NCI-H510A treated with DMSO at 0.1 percent for 48 hours (cell line): ENCODE measurements at places on chromosomes 16 and 17.

DNA sequence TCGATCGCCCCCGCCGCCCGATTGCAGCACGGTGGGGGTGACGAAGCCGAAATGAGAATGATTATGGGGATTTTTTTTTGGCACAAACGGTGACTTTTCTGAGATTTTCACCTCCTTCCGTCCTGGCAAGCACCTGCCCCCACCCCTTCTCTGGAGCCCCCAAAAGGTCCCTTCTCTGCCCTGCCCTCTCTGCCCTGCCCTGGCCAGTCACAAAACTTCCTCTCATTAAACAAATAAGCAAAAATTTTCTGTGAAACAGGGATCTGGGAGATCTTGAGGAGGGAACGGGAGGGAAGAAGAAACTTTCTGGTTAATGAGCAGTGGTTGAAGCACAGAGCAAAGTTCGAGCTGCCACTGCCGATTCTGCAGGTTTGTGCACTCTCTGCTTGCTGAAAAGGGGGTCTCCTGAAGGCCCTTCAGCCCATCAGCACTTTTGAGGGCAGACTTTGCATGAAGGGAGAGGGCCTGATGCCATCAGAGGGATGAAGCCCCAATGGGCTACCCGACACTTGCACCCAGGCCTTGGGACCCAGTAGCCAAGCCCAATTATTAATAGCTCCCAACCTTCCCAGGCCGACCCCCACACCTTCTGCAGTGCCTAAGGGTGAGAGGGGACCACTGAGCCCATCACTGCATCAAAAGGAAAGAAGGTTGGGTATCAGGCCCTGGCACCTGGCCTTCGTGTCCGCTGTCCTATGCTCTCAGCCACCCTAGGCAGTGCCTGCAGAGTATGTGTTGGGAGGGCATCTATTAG is 1.0 kb upstream of the HOXB8 start:
- no peak for DNase-seq

DNA sequence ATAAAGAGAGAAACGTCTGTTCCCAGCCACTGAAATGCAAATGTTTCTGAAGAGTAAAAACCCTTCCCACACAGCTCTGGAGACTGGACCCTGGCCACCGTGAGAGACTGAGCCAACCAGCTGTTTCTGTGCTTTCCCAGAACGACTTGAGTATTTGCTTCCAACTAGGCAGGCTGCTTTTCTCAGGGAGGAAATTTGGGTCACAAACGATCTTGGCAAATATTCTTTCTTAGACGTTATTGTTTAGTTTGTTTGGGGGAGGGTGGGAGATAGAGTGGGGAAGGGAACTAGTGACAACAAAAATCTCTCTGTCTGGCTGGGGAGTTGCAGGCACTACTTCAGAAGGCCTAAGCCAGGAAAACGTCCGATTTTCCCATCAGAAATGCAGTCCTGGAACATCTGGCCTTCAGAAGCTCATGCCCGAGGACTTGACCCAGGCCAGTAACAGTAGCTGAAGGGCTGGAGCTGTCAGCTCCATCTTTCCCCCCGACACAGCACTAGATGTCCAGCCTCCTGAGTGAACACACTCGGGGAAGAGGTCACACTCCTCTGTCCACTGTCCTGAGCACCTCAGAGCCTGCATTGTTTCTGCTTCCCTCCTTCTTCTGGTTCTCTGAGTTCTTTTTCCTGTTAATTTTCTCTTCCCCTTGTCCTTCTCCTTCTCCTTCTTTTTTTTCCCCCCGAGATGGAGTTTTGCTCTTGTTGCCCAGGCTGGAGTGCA is 4.0 kb downstream of the CCDC92B start:
- no peak for DNase-seq

DNA sequence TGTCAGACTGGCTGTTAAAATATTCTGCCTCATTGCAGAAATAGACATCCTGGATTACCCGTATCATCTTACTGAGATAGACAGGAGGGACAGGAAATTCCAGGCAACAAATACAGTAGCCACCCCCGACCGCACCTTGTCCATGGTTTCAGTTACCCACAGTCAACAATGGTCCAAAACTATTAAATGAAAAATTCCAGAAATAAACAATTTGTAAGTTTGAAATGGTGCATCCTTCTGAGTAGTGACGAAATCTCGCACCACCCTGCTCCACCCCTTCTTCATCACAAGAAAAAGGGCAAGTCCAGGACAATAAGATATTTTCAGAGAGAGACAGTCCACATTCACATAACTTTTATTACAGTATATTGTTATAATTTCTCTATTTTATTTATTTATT is 23.6 kb upstream of the PRSS54 start:
- no peak for DNase-seq

DNA sequence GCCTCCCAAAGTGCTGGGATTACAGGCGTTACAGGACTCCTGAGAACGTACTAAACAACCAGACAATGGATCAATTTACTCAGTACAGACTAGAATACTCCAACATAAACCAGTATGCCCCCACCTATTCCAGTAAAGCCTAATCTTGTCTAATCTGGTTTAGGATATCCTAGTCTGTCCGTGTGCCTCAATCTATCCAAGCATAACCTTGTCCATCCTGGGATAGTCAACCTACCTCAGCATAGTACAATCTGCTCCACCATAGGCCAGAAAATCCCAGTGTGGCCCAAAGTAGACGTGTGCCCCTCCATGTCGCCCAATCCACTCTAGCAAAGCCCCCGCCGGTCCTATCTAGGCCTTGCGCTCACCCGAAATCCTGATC is 625 bp downstream of the DVL2 start:
- peak; percentile 58 for DNase-seq

- no peak for DNase-seq
Observed at GRCh38 chr16:29784901-29785500, 5.5 kb upstream of the KIF22 start.

- DNase-seq = no peak
Observed at GRCh38 chr17:73267648-73268537, 6.2 kb upstream of the CPSF4L start.

DNA sequence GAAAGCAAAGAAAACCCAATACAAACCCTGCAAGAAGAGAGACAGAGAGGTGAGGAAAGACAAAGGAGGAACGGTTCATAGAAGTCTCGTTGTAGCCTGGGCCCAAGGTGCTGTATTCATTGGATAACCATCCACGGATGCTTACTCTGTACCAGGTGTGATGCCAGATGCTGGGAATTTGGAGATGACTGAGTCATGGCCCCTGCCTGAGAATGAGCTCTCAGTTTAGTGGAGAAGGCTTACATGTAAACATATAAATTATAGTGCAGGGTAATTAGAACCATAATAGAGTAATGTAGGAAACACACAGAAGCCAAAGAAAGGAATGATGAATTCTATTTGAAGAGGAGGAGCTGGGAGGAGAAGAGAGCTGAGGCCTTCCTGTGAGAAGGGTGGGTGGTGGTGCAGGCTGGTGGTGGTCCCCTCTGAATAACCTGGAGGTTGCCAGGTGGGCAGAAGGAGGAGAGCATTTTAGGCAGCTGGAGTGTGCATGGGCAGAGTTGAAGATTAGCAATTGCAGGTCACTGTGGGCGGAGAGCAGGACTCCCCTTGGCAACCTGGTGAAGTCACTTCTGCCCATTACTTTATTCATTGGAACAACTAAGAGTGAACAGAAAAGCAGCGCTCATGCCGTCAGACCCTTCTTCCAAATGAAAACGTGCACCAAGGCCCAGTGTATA is 7.7 kb upstream of the ZG16 start:
- DNase-seq = no peak

DNA sequence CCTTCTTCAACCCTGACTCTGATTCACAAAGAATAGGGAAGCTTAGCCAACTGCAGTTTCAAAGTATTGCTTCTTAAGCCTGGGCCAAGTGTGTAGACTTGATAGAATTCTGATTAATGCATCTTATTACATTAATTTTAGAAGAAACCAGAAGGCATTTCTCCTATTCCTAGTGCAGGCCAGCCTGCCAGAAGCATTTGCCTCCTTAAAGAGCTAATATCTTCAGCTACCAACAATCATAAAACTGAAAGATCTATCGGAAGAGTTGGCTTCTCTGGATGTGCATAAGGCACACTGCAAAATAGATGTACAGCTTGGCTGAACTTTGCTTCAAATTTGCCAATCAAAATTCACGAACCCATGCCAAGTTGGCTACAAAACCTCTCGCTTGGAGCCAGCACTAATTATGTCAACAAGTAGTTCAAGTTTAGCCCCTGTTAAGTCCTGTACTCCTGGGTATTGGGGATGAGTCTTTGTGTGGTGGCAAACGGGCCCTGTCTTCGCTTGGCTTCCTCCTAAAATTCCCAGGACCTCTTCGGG is 717.8 kb downstream of the WWOX start:
- no peak for DNase-seq

- DNase-seq = no peak
Observed at GRCh38 chr16:29854520-29855100, 8.4 kb downstream of the CDIPT start.

DNA sequence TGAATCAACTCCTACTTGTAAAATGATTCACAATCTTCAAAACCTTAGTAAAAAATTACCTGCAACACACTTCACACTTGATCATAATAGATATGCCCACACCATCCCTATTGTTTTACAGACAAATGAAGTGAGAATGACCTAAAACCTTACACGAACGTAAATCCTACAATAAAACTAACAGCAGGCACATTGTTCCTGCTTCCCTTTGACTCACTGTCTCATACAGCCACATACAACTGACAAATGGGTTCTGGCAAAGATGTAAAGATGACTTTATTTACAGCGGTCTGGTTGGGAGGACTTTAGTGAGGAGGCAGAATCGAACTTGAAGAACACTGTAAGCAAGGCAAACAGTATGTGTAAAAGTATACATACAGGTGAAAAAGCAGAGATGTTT is 188.7 kb downstream of the MYO1D start:
- no peak for DNase-seq

GRCh38 chr17:45225964-45226530 is 4.4 kb downstream of the FMNL1 start:
- DNase-seq = no peak

DNA sequence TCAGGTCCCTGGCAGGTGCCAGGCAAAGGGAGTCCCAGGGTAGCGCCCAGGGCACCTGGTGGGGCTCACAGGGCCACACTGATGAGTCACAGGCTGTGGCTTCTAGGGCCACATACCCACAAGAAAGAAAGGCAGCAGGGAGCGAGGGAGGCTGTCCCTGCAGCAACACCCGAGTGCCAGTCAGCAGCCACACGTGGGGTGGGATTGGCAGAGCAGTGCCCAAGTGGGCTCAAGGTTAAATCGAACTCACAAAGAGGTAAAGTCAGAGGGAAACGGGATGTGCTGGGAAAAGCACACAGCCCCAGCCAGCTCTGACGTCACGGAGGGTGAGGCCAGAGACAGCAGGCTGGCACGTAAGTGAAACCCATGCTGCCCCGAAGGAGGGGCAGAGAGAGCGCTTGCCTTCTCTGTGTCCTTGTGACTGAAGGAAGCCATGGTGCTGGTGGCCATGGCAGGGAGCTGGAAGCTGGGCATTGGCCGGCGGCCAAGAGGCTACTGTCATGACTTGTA is 33.8 kb downstream of the FA2H start:
- DNase-seq = no peak

- DNase-seq = peak; percentile 24
Observed at GRCh38 chr17:35795007-35795870, at the start of gene MMP28. MMP28 (minus strand) TSS chr17:35795641; CDS start chr17:35795377, 264 bp downstream.

GRCh38 chr17:27586203-27586721 is 44.7 kb upstream of the LGALS9 start:
- DNase-seq = no peak

DNA sequence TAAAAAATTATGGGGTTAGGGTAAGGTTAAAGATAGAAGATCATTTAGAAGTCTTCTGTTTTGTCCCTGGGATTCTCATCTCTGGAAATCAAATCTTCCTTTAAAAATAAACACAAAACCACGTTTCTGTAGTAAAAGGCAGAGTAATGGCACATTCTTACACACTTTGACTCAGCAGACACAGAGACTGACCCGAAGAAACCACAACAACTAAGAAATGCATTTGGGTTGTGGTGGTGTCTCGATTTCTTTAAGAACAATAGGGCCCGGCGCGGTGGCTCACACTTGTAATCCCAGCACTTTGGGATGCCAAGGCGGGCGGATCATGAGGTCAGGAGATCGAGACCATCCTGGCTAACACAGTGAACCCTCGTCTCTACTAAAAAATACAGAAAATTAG is 54.9 kb upstream of the MYH10 start:
- DNase-seq = no peak

- DNase-seq = no peak
Observed at GRCh38 chr16:57682809-57683635, 11.6 kb upstream of the DRC7 start.

- DNase-seq = no peak
Observed at GRCh38 chr16:27225536-27226360, 22.4 kb downstream of the KDM8 start.

DNA sequence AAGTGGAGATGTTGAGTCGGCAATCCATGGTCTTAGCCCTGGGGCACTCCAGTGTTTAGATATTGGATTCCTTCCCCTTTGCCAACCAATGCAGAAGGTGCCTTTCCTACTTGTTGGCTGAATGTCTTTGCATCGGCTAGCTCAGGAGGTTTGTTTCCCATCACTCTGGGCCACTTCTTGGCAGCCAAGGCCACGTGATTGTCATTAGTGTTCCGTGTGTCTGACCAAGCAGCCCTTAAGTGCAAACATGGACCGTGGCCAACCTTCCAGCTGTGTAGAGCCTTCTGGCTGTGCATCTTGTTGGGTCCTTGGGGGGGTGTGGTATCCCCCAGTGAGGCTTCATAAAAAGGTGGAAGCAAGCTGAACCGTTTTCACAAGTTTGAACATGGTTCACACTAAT is 66.0 kb downstream of the GNAO1 start:
- DNase-seq = peak; percentile 11

- no peak for DNase-seq
Observed at GRCh38 chr17:11182430-11182829, 58.6 kb upstream of the SHISA6 start.

DNA sequence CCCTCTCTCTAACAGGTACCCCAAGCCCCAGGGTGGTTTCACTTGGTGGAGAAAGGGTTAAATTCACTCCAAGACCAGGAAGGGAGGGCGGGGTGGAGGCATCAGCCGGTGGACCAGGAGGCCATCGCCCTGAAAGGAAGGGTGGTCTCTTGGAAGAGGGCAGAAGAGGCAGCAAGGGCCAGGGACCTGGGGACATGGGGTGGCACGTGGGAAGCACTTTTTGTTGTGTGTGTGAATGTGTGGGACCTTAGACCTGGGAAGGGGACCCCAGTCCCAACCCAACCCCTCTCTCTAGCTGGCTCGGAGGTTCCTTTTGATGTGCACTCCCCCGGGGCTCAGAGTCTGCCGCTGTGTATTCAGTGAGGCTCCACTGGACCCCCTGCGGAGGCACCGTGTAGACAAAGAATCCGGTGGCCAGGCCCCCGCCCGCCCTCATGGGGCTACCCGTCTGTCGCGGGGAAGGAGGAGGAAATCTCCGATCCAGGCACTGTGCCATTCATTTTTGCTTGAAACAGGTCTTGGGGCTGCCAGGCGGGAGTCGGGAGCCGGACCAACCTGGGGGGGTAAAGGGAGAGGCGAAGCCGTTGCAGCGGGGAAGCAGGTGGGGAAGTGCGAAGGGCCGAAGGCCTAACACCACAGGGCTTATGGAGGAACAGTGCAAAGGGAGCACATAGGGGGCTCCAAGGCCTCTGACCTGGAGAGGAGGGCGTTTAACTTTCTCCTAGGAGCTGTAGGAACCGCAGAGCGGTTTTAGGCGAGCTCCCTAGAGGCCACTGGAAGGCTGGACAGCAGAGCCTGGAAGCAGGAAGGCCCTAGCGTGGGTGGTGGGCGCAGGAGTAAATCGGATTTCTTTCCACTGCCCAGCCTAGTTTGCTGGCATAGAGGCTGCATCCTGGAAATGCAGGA is 3.2 kb upstream of the WNT3 start:
- DNase-seq = no peak

GRCh38 chr17:43779145-43780125 is 658 bp upstream of the DUSP3 start:
- DNase-seq = peak; percentile 78

- no peak for DNase-seq
Observed at GRCh38 chr17:72344613-72345012, 223.8 kb downstream of the SOX9 start.

- DNase-seq = no peak
Observed at GRCh38 chr16:50444526-50444925, 75.7 kb upstream of the BRD7 start.
